ENCODE measurements at places on chromosomes 6 and 20.

DNA sequence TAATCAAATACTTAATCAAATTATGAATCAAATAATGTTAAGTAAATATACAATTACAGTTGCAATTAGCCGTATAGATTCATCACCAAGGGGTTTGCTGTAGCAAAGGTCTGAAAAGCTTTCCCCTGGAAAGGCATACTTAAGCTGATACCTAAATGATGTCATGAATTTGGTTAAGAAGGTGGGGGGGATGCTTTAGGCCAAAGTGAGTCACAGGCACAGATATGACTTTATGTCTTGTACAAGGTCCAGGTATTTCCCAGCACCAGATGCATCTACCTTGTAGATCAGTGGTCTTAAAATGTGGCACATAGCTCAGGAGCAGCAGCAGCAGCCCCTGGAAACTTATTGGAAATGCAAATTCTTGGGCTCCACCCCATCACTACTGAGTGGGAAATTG lies 557.3 kb upstream of the CDH4 start:
- DNase-seq, result peak; percentile 44

- no peak for DNase-seq
Observed at GRCh38 chr6:70860045-70860444, 96.8 kb downstream of the B3GAT2 start.

GRCh38 chr6:12849809-12850198 lies 133.2 kb downstream of the PHACTR1 start:
- DNase-seq, result no peak

GRCh38 chr20:14712302-14712739 lies 374.9 kb upstream of the FLRT3 start:
- peak; percentile 49 for DNase-seq

- DNase-seq, result no peak
Observed at GRCh38 chr6:123904228-123904627, 100.6 kb downstream of the NKAIN2 start.

DNA sequence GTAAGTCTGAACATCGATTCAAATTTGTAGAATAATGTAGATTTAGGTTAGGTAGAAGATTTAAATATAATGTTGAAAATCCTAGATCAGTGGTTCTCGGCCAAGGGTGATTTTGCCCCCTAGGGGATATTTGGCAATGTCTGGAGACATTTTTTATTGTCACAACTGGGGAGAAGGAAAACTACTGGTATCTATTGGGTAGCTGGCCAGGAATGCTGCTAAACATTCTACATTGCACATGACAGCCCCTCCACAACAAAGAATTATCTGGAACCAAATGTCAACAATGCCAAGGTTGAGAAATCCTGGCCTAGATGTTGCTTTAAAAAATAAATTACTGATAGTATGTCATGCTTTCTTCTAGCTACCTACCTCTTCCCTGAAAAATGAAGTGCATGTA lies 76.1 kb downstream of the HIVEP2 start:
- no peak for DNase-seq

- no peak for DNase-seq
Observed at GRCh38 chr20:1853473-1853872, 41.7 kb upstream of the SIRPA start.

- DNase-seq, result no peak
Observed at GRCh38 chr20:10476319-10476724, 41.2 kb downstream of the SLX4IP start.

GRCh38 chr6:84086545-84087429 lies 53.2 kb downstream of the MRAP2 start:
- no peak for DNase-seq

DNA sequence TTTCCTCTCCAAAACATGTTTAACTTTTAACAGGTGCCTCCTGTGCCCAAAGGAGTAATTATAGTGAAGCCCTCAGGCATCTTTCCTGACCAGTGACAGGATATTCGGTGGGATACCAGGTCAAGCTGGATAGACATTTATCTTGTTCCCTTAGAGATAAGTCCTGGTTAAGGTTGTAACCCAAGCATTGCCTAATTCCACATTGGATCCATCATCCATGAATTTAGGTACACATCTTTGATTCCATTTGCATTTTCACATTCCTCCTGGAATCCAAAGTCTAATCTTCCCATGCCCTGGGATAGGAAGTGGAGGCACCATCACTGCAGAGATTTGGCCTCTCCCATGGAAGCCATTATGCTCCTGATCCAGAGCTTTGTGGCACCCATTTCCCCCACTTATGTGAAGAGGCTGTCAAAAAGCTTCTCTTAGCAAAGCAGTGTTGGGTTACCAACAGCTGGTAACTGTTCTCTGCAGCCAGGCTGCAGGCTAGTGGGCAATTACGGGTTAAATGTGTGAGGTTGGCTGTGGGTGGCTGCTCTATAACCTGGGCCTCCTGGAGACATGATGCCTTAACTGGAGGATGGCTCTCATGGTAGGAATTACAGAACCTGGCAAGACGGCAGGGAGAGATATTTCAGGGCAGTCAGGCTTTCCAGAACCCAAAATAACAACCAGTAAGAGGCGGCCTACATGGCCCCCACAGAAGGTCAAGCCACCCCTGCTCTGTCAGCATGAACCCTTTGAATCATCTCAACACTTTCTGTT lies 96.9 kb upstream of the VGLL2 start:
- DNase-seq, result no peak

- DNase-seq, result no peak
Observed at GRCh38 chr6:6931071-6932025, 176.4 kb upstream of the RREB1 start.

DNA sequence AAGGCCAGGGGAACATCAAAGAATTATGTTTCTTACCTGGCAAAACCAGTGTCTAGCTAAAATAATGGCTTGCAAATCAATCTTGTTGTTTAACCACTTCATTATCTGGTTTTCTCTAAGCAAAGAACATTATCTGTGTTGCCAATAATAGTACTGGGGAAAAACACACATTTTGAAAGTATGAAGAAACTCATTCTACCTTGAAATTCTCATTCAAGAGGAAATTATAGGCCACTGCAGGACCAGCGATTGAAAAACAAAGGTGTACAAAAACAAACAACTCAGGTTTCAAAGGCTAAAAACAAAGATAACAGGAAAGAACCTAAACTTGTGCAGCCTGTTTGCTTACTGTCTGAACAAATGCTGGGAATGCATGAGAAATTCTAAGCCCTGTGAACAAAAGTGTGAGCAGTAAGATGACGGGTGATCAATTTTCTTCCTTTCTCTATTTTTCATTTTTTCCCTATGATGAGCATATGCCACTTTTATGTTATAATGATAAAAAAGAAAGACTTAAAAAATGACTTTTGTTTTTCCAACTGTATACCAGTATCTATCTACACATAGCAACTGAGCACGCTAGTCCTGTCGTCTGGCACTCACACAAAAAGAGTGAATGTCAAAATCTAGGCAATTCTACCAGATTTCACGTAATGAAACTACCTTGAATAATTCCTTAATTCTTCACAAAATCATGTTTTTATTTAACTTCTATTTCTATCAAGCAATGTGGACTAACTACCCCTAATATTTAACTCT lies 117.9 kb downstream of the SGK1 start:
- DNase-seq, result no peak

DNA sequence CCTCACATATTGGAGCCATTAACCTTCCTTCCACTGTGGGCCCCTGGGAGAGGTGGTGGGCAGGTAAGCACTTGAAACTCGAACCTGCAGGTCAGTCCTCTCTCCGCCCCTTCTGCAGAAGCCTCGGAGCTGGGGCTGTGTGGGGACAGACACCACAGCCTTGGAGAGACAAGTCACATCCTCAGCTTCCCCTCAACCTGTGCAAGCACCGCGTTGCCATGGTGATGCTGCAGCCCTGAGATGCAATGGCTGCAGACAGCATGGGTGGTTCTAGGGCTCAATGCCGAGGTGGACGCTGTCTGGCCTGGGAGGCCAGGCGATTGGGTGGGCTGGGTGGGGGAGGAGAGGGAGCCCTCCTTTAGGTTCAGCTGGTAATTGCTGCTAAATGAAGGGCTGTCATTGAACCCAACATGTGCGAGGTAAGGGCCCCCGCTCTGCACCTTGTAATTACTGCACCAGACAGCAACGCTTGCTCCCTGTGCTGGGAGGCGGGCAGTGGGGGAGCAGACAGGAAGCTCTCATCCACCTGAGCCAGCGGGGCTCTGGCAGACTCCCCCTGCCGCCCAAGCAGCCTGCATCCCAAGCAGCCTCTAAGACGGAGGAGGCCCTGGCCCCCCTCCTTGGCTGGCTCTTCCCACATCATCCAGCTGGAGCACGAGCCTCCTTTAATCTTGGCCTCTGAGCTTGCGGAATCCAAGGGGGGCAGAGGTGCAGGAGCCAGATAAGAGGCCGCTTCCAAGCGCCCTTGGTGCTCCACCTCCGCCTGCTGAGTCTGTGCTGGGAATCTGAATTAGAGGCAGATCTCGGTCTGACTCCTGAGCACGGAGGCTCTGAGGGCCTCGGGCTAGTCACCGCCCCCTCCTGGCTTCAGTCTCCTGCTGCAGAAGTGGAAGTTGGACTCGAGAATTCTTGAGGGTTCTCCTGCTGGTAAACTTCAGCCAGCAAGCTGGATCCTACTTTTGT lies 39.8 kb upstream of the CDH22 start:
- no peak for DNase-seq

DNA sequence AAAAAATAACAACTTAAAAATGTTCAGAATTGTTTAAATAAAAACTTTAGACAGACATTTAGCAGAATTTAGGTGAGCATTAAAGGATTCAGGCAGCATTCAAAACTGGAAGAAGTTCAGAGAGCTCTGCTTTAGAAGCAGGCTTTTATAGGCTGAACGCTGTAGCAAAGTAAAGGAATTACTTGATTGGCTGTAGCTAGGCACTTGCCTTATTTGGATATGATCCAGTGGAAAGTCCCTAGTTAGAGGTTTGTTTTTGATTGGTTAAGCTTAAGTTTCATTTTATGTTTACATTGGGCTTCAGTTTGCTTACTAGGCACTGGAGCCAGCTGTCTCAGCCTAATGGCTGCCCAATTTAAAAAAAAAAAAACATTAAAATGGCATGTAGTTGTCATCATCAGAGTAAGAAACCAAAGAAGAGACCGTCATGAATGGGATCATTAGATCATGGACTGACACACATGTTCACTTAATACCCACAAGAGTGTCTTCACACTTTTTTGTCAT lies 65.1 kb downstream of the CBFA2T2 start:
- no peak for DNase-seq

- no peak for DNase-seq
Observed at GRCh38 chr6:22774129-22774528, 204.8 kb downstream of the HDGFL1 start.

DNA sequence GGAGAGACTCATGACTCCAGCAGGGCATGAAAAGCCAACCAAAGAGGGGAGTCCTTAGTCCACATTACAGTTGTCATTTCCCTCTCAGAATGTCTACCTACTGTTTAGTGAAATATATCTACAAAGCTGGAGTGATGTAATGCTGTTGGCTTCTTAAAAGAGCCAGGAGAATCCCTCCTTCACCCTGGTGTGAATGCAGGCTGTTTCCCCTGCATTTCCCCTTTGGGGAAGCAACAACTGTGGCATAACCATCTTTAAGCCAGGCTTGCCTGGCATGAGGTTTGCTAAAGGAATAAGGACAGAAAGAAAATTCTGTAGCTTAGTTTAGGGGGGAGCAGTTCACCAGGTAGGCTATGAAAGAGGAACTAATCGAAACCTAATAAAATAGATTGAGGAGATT lies 129.5 kb downstream of the CRYBG1 start:
- no peak for DNase-seq

DNA sequence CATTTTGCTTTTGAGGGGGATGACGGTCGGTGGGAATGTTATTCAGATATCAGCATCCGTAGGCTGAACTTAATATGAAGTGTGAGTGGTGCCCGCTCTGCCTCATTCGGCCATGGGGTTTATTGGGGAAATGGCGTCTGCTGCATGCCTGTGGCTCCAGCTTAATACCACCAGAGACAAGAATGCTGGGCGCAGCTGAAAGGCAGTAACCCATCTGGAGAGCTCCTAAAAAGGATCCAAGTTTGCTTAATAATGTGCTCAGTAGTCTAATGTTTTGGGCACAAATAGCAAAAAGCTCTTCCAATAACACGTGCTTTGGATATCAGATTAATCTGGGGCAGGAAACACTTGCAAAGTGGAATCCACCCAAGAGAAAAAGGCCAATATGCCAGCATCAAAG lies 273.0 kb upstream of the TAB2 start:
- DNase-seq, result no peak

GRCh38 chr6:55260181-55260580 lies 67.1 kb upstream of the GFRAL start:
- no peak for DNase-seq

GRCh38 chr6:119283979-119284545 lies 65.5 kb downstream of the MAN1A1 start:
- no peak for DNase-seq

- no peak for DNase-seq
Observed at GRCh38 chr6:38188677-38189335, 369.3 kb downstream of the ZFAND3 start.

DNA sequence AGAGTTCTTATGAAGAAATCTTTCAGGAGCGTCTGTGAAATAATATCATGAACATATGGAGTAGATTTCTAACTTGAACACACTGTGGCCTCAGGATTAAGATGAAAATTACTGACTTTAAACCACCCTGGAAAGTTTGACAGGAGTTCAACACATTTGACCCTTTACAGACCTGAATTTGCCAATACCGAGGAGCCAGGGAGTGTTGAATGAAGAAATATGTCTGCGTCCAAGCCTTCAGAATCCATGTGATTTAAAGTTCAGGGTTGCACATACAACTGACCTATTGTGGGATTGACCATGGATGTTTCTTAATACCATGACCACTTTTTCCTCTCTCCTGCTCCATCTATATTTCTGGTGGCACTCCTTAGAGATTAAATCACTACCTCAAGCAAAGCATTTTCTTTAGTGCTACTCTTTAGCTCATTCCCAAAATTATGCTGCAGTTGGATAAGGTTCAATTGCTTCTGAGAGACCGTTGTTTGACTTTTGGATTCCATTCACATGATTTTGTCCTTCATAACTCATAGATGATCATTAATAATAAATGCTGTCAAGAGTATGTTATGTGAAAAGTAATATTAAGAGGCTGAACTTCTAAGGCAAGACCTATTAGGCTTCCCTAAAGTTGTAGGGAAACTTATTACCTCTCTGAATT lies 57.4 kb downstream of the PRL start:
- no peak for DNase-seq

GRCh38 chr6:26475823-26476729 lies 18.3 kb downstream of the BTN2A1 start:
- no peak for DNase-seq

DNA sequence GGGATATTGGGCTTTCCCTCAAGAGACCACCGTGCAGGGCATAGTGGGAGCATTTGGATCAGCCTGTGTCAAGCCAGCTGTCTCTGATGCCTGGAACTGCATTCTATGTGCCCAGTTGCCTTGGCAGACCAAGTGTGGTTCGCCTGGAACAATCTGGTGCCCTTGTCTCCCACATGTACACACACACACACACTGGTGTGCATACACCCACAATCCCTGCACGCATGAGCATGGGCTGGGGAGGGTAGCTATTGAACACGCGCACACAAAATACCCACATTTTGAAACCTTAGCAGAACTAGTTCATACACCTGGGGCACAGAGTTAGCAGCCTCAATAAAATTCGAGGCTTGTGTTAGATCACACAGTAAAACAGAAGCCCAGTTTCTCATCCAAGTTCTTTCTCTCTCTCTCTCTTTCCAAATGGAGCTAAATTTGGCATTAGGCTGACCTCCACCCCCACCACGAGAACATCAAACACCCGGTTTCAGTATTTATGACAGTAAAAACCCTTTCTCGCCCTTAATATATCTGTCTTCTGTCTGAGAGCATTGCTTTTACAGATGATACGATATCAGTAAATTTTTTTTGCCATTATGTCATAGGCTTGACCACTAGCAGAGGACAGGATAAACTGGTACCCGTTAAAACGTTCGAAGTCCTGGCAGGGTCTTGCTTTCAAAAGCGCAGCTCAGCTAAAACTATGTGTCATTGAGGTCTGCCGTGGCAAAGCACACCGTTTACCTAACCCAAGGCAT lies 18.2 kb upstream of the NFATC2 start:
- no peak for DNase-seq
